ENCODE measurements at places on chromosomes 5 and 9.
A peak's percentile ranks its signal among the peaks of the same experiment; 100 is the strongest.

DNA sequence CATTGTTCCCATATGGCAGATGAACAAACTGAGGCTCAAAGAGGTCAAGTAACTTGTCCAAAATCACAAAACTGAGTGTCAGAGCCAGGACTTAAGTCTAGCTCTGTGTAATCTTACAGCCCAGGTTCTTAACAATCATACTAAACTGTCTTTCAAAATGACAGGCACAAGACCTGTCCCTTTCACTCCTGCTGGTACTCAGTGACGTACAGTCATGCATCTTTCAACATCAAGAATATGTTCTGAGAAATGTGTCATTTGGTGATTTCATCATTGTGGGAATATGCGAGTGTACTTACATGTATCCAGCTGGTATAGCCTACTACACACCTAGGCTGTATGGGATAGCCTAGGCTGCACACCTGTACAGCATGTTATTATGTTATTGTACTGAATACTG, 646.8 kb upstream of the WWC1 start:
- peak; percentile 22 for DNase-seq

DNA sequence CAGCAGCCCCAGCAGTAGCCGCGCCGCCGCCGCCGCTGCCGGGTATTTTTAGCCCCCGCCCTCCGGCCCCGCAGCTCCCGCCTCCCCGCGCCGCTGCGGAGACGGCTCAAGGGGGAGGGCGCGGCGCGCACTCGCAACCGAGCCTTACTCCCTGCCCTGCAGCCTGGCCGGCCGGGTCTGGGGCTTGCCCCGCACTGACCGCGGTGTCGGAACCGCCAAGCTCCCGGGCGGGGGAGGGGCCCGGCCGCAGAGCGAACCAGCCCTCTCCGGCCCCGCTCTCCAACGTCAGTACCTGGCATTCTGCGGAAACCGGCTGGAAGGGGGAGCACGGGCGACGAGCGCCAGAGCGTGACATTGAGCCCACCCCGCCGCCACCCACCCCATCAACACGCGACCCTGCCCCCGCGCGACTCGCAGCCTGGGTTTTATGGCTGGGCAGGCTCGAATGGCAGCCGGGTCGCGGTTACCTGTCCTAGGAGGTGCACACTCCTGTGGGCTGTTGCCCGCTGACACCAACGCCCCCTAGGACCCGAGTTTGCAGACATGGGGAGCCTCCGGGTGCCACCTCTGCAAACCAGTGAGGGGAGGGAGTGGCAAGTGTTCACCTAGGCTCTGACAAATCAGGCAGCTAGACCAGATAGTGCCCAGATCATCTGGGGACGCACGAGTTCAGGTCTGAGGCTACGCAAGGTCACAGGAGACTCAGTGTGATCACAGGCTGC, at the start of gene ACSL6:
ACSL6 (minus strand) TSS at position 37 of the 722 bp plus-strand sequence. CDS start 105 bp downstream, outside the sequence.
- no peak for DNase-seq

DNA sequence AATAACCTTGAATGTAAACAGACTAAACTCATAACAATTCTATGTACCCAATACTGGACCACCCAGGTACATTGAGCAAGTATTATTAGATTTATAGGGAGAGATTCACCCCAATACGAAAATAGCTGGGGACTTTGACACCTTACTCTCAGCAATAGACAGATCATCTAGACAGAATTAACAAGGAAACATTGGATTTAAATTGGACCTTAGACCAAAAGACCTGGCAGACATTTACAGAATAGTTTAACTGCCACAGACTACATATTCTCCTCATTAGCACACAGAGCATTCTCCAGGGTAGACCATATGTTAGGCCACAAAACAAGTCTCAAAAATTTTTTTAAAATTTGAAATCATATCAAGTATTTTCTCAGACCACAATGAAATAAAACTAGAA, 397.4 kb downstream of the PIK3R1 start:
- DNase-seq: no peak

DNA sequence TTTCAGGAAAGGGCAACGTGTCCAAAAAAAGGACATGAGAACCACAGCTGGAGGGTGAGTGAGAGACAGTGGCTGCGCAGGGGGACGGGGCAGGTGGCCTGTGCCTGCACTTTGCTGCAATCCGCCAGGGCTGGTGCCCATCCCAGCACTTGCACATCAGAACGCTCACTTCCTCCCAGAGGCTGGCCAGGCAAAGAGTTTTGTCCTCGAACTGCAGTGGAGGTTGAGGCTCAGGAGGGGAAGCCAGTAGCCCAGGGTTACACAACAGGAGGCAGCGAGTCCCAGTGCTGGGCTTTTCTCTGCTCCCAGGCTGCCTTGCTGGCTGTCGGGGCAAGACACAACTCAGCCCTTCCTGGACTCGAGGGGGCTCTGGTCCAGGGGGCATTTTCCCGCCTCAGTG, 33.1 kb downstream of the CRB2 start:
- no peak for DNase-seq

GRCh38 chr9:78807286-78807685, 510.4 kb downstream of the PSAT1 start:
- peak; percentile 93 for DNase-seq

DNA sequence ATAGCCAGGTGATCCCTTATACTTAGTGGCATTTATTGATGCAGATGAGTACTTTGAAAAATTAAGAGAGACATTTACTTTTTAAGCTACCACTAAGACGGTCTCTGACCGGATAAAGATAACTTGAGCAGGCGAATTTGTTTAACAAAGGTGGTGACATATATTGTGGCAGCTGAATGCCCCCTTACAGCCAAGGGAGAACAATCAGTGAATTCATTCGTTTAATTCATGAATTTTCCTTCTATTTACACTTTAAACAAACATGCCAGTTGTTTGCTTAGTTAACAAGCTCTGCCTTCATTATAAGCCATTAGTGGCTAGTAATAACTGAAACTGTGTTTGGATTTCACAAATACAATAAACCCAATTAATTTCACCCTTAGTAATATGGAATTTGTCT, 187.1 kb downstream of the AOPEP start:
- DNase-seq: no peak

DNA sequence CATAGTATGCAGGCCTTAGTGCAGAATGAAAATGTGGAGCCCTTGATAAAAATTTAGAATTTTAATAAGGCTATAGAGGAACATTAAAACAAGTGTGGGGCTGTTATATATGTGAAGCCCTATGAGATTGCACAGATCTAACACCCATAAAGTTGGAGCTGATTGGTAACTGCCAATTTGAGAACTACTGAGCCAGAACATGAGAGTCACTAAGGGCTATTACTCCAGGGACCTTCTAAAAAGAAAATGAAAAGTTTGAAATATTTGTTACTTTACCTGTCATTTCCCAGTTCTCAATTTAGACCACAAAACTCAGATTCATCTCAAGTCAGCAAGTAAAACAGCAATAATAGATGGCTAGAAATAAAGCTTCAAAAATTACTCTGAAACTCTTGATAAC, 898.6 kb downstream of the TLE1 start:
- no peak for DNase-seq

DNA sequence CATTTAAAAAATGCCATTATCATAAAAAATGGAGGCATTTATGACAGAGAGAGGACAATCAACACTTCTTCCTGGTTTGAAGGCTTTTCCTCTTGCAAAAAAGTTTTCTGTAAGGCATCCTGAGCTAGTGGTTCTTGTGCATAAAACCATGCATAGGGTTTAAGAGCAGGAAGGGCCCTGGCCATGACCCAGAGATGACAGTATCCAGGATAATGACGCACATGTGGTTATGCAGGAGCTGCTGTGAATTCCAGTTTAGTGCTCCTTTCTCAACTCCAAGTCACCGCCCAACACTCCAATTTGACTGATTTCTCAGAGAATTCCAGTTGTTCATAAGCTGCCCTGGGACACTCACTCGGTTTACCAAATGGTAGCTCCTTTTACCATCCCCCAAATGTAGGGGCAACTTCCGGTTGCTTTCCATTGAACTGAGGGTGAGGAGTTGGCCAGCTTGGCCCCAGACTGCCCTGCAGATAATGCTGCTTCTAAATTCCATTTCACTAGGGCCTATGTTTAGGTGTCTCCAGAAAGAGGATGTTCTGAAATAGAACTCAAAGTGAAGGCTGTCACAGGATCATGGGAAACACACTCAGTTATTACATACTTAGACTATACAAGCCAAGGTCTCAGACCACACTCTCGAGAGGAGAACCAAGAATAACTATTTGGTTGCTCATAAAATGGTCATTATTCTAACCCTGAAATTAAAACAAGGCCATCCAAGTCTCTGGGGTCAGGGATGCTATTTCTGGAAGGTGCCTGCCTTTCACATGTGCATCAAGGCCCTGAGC, 179.1 kb downstream of the SLIT3 start:
- no peak for DNase-seq

- DNase-seq: peak; percentile 54
Observed at GRCh38 chr5:93925321-93925720, 183.9 kb upstream of the POU5F2 start.

DNA sequence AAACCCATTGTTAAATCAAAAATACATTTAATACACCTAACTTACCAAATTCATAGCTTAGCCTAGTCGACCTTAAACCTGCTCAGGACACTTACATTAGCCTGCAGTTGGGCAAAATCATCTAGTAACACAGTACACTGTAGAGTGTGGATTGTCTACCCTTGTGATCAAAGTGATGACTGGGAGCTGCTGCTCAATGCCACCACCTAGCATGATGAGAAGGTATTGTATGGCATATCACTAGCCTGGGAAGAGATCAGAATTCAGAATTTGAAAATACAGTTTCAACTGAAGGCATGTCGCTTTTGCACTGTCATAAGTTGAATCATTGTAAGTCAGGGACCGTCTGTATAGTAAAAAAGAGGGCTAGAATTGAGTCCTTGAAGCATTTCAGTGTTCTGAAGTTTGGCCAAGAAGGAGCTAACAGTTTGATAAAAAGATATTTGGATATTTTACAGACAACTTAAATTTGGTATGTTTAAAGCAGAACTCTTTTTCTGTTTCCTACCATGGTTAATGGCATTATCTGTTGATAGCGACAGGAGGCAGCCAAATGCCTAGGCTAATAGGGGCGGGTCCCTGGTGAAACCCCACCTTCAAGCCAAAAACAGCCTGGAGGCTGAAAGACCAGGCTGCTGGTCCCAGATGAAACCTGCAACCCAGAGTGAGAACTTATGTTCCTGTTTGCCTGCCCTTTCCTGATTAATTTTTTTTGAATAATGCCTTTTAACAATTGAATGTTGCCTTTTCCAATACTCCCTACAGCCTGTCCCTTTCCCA, 23.0 kb downstream of the SMIM15 start:
- DNase-seq: no peak

DNA sequence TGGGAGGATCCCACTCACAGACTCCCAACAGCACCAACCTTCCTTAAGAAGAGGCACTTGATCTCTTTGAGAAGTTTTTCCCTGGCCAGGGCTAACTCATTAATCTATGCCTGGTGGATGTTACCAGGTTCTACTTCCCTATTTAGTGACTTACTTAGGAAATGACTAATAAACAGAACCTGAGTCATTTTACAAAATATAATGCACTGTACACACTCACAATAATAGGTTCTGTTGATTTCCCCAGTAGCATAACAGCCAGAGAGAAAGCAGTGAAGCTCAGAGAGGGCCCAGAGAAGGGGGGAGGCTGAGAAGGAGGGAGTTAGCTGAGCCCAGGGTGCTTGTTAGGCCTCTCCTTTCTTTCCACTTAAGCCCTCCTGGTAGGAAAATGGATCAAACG, 27.1 kb downstream of the FRMD3 start:
- peak; percentile 89 for DNase-seq

- no peak for DNase-seq
Observed at GRCh38 chr9:15205632-15206420, 101.2 kb downstream of the TTC39B start.

- DNase-seq: no peak
Observed at GRCh38 chr5:1077026-1077425, 34.8 kb downstream of the SLC12A7 start.

DNA sequence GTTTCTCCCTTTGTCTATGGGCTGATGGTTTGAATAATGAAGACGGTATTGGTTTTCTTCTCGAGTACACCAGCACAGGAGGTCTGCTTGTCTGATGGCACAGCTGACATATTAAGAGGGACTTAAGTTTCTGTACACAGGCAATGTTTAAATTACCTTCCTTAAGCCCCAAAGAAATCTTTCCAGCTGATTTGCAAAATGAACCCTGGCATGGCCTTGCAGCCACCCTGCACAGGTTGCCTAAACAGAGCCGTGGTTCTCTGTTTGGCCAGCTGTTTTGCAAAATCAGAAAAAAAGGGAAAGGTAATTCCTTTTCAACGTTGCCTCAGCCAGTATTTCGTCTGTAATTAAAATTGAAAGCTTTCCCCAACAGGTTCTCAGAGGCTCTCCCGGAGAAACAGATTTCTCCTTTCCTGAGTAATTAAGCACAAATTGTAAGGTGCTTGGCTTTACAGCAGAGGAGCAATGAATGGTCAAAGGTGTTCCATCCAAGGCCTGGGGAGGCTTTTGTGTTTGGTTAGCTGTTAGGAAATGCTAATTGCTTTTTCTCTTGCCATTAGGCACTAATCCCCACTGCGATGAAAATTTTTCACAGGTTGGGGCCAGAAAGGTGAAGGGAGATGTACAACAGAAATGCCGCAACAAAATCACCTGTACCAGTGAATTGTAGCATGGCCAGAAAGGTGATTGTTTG, 138.9 kb downstream of the RASEF start:
- no peak for DNase-seq

GRCh38 chr5:173474881-173475287, 141.6 kb downstream of the BOD1 start:
- DNase-seq: no peak

- no peak for DNase-seq
Observed at GRCh38 chr5:95519151-95519550, 35.6 kb downstream of the SKIC3 start.

DNA sequence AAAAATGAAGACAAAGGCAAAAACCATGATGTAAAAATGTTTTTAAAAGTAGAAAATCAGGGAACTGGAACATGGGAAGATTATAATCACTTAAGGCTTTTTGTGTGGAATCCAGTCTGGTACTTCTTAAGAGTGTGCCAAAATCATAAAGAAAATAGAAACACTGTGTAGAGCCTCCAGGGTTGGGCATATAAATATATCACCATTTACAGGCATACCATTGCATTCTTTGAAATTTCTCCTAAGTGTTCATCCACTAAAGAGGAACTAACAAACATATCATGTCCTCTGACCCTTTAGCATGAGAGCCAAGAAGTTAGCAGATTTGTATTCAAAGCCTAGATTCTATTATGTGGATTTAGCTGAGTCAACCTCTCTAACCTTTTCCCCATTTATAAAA, 93.3 kb downstream of the SLF1 start:
- DNase-seq: no peak

- DNase-seq: no peak
Observed at GRCh38 chr9:13863112-13863511, 450.8 kb downstream of the NFIB start.

- DNase-seq: no peak
Observed at GRCh38 chr9:22073349-22073748, 64.2 kb upstream of the CDKN2B start.

DNA sequence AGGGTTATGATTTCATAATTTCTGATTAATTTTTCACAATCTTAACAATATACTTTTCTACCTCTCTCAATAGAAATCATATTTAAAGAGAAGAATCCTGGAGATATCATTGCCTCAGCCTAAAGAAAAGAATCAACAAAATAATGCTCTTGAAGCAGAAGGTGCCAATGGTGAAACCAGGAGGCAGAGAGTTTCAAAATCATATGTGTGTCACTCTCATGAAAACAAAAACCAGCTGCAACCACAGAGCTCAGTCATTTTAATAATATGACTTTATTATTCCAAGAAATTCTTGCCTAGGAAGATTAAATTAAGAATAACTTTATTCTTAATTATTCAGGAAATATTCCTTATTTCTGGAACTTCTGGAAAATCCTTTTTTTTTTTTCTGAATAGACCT, 266.8 kb upstream of the ACTBL2 start:
- no peak for DNase-seq

All from renal cortical epithelial cell (primary cell).